ENCODE measurements at places on chromosomes 4 and X. TPM values are rescaled to one million over a fixed set of nuclear protein-coding genes. Genes with fewer than 3 reads are reported as not detected.

GRCh38 chrX:120690344-120690743 lies 60.5 kb upstream of the C1GALT1C1 start:
- DNase-seq: no peak

The CSAG3 gene
- 2.2 TPM for total RNA-seq

The WFS1 gene
- total RNA-seq: 19.3 TPM

The OCRL gene
- total RNA-seq: 5.6 TPM

The GPR50 gene
- not detected for total RNA-seq

All from Daoy (cell line).